Activated T-cell treated with anti-CD3 and anti-CD28 coated beads, Interleukin-2, amount 50 U/mL, for 72 hours (primary cell): ENCODE measurements at places on chromosomes 16 and 17. TPM values are rescaled to one million over a fixed set of nuclear protein-coding genes. Genes with fewer than 3 reads are reported as not detected.

The PKMYT1 gene
- 96.1 TPM for total RNA-seq

The SYT17 gene
- 0.36 TPM for total RNA-seq

The NPLOC4 gene
- 107 TPM for total RNA-seq

DNA sequence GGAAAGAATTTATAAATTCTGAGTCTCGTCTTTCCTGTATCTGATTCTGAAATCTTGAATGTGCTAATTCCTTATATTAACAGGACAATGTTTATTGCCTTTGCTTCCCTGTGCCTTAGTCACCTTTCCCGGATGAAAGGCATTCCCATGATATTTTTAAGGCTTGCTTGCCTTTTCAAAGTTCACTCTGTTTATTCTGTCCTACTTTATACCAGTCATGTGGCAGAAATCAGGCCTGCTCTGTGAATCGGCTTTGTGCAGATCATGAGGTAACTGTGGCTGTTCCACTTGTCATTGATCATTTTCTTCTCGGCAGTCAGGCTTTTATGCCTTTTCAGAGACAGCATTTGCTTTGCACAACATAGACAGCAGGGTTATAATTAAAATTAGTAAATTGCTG lies 28.8 kb upstream of the ABCC11 start:
- peaks cover 3% of the 10 kb centered on the region for H3K36me3 ChIP-seq
- no peaks in the 10 kb centered on the region for H3K27me3 ChIP-seq
- no peak overlapping the region for H3K27ac ChIP-seq
- no peak overlapping the region for H3K4me3 ChIP-seq

GRCh38 chr17:76363107-76363842 lies 9.6 kb upstream of the PRPSAP1 start:
- DNase-seq = no peak
- H3K4me3 ChIP-seq = no peak overlapping the region
- no peaks in the 10 kb centered on the region for H3K27me3 ChIP-seq
- no peaks in the 10 kb centered on the region for H3K36me3 ChIP-seq
- H3K4me1 ChIP-seq = peaks cover 6% of the 10 kb centered on the region
- H3K27ac ChIP-seq = no peak overlapping the region

- DNase-seq = no peak
- H3K4me3 ChIP-seq = no peak overlapping the region
- H3K27ac ChIP-seq = no peak overlapping the region
- no peaks in the 10 kb centered on the region for H3K27me3 ChIP-seq
- H3K36me3 ChIP-seq = peaks cover 1% of the 10 kb centered on the region
- peaks cover 7% of the 10 kb centered on the region for H3K4me1 ChIP-seq
These were observed 311.5 kb upstream of the KCNJ16 start for GRCh38 chr17:69763503-69763902.

DNA sequence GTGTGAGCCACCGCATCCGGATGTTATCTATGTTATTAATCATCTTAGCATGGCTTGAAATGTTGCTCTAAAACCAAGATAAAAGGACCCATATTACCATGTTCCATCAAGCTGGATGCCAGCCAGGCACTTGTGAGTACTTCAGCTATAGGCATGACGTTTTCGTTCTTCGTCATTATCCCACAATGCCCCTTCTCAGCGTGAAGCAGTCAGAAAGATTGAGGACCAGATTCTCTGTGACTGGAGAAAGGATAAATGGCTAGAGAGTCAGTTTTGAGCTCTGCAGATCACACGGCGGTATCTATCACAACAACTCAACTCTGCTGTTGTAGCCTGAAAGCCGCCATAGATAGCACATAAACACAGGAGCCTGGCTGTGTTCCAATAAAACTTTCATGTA lies 29.8 kb upstream of the LCMT1 start:
- no peak for DNase-seq
- no peak overlapping the region for H3K4me3 ChIP-seq
- H3K36me3 ChIP-seq = no peaks in the 10 kb centered on the region
- H3K4me1 ChIP-seq = no peaks in the 10 kb centered on the region
- H3K27me3 ChIP-seq = no peaks in the 10 kb centered on the region

GRCh38 chr17:47956791-47957590 lies 692 bp downstream of the PRR15L start:
- no peak overlapping the region for H3K27ac ChIP-seq
- H3K27me3 ChIP-seq = no peaks in the 10 kb centered on the region
- no peaks in the 10 kb centered on the region for H3K4me1 ChIP-seq
- H3K36me3 ChIP-seq = no peaks in the 10 kb centered on the region
- H3K4me3 ChIP-seq = no peak overlapping the region
- no peak for DNase-seq

GRCh38 chr16:1300664-1301476 lies 8.6 kb upstream of the UBE2I start:
- H3K27me3 ChIP-seq = peaks cover 5% of the 10 kb centered on the region
- H3K27ac ChIP-seq = no peak overlapping the region
- no peaks in the 10 kb centered on the region for H3K36me3 ChIP-seq
- DNase-seq = peak; percentile 89

GRCh38 chr17:35069311-35069710 lies 5.8 kb upstream of the RFFL start:
- DNase-seq = no peak
- H3K36me3 ChIP-seq = peaks cover 7% of the 10 kb centered on the region
- peak overlapping the region; percentile 39 for H3K4me3 ChIP-seq
- H3K4me1 ChIP-seq = peaks cover 86% of the 10 kb centered on the region
- H3K27ac ChIP-seq = peak overlapping the region; percentile 36
- no peaks in the 10 kb centered on the region for H3K27me3 ChIP-seq

- no peaks in the 10 kb centered on the region for H3K27me3 ChIP-seq
- H3K4me1 ChIP-seq = peaks cover 15% of the 10 kb centered on the region
- DNase-seq = no peak
- no peak overlapping the region for H3K27ac ChIP-seq
These were observed 165.3 kb upstream of the GSE1 start for GRCh38 chr16:85447693-85448313.

- H3K4me3 ChIP-seq = no peak overlapping the region
- peaks cover 65% of the 10 kb centered on the region for H3K27me3 ChIP-seq
- H3K4me1 ChIP-seq = peaks cover 6% of the 10 kb centered on the region
- H3K27ac ChIP-seq = no peak overlapping the region
- H3K36me3 ChIP-seq = no peaks in the 10 kb centered on the region
These were observed 1.2 kb upstream of the HS3ST6 start for GRCh38 chr16:1919327-1919998.

GRCh38 chr17:49016775-49017463 lies 19.7 kb downstream of the IGF2BP1 start:
- H3K27me3 ChIP-seq = peaks cover 39% of the 10 kb centered on the region
- no peak overlapping the region for H3K4me3 ChIP-seq
- H3K4me1 ChIP-seq = no peaks in the 10 kb centered on the region
- H3K27ac ChIP-seq = no peak overlapping the region
- H3K36me3 ChIP-seq = no peaks in the 10 kb centered on the region
- DNase-seq = no peak

- H3K36me3 ChIP-seq = no peaks in the 10 kb centered on the region
- no peaks in the 10 kb centered on the region for H3K4me1 ChIP-seq
- no peak overlapping the region for H3K27ac ChIP-seq
- H3K4me3 ChIP-seq = no peak overlapping the region
- H3K27me3 ChIP-seq = no peaks in the 10 kb centered on the region
These were observed 98.2 kb downstream of the AXIN2 start for GRCh38 chr17:65463242-65463641.

DNA sequence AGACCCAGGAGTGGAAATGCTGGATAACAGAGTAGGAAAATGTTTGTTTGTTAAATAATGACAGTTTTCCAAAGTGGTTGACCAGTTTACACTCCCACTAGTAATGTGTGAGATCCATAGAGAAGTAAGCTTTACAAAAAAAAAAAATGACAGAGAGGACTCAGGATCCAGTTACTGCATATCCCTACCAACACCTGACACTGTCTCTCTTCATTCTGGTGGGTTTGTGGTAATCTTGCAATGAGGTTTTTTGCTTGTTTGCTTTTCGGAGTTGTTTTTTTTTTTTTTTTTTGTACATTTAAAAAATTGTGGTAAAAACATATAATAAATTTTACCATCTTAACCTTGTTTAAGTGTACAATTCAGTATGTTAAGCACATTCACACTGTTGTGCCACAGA lies 23.6 kb upstream of the HOXB9 start:
- H3K4me1 ChIP-seq = peaks cover 22% of the 10 kb centered on the region
- H3K27me3 ChIP-seq = peaks cover 48% of the 10 kb centered on the region
- no peaks in the 10 kb centered on the region for H3K36me3 ChIP-seq
- DNase-seq = no peak

- H3K4me1 ChIP-seq = peaks cover 60% of the 10 kb centered on the region
- peaks cover 4% of the 10 kb centered on the region for H3K36me3 ChIP-seq
- H3K27me3 ChIP-seq = no peaks in the 10 kb centered on the region
- DNase-seq = no peak
These were observed 705.7 kb downstream of the MAF start for GRCh38 chr16:78894886-78895285.

DNA sequence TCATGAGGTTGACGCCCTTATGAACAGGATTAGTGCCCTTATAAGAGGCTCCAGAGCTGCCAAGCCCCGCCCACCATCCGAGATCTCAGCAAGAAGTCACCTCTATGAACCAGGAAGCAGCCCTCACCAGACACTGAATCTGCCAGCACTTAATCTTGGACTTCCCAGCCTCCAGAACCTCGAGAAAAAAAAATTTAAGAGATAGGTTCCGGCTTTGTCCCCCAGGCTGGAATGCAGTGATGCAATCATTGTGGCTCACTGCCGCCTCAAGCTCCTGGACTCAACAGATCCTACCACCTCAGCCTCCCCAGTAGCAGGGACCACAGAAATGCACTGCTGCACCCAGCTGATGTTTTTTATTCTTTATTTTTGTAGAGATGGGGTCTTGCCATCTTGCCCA lies 22.5 kb upstream of the ADCY9 start:
- no peak for DNase-seq
- no peak overlapping the region for H3K4me3 ChIP-seq
- no peaks in the 10 kb centered on the region for H3K36me3 ChIP-seq
- H3K27ac ChIP-seq = no peak overlapping the region

GRCh38 chr17:5820721-5821456 lies 236.6 kb upstream of the NLRP1 start:
- H3K4me3 ChIP-seq = no peak overlapping the region
- peaks cover 8% of the 10 kb centered on the region for H3K4me1 ChIP-seq
- DNase-seq = peak; percentile 49
- no peak overlapping the region for H3K27ac ChIP-seq
- peaks cover 18% of the 10 kb centered on the region for H3K27me3 ChIP-seq
